Activated CD4-positive, alpha-beta T cell treated with anti-CD3 and anti-CD28 coated beads, Interleukin-2, amount 10 ng/mL, durations not matched to agents 24 days and 14 days (primary cell): ENCODE measurements at places on chromosomes 16 and 17.

- peak; percentile 81 for DNase-seq
Observed at GRCh38 chr16:30010844-30011713, at the start of gene DOC2A. Gene DOC2A, minus strand, starts transcription at chr16:30011027. Its CDS starts 805 bp downstream, at chr16:30010222.

DNA sequence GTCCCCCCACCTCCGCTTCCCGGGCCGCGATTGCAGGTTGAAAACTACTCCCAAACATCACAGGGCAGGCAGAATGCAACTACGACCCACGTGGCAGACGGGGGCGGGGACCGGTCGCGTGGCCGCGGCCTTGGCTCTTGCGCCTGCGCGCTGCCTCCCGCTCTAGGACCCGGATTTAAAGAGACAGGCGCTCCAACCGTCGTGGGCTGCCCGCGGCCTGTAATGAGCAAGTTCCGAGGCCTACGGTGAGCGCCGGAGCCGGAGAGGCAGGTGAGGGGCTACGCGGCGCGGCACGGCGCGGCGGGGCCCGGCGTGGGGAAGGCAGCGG lies at the start of gene LIG3:
Gene LIG3, plus strand, starts transcription at position 160 of the 328 bp plus-strand sequence. CDS start 2,494 bp downstream, outside the sequence.
- DNase-seq: peak; percentile 98

DNA sequence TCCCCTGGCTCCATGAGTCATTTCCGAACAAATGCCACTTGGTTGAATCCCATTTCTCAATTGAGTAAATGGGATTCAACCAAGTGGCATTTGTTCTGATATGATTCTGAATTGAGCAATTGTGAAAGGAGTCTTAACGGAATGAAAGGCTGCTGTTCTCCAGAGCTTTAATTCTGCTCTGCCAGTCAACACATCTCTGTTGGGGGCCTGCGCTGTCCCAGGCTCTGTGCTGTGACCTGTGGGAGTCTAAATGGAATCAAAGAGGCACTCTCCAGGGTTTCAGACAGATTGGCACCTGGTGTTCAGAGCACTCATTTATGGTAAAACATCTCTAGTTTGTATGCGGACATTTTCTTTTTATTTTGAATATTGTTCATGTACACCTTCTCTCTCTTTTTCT lies 126.2 kb downstream of the WSCD1 start:
- DNase-seq: no peak

GRCh38 chr17:35377706-35378105 lies 4.3 kb upstream of the SLFN11 start:
- DNase-seq: no peak

GRCh38 chr16:87345726-87346424 lies 28.7 kb upstream of the C16orf95 start:
- DNase-seq: no peak

DNA sequence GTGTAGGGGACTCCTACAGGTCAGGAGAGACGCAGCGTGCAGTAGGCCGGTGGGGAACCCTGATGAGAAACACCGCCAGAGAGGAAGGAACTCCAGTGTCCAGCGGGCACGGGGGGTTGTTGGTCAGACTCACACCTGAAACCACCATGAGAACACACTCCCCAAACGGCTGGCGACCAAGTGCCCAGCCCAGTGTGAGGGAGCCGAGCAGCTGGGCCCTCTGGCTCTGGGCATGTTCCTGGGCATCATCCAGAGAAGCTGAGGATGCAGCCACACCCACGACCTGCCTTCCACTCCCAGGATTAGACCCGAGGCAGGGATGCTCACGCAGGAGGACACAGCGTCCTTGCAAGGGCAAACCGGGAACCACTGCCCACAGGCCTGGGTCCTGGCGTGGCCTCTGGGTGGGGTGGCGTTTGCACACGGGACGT lies 108.3 kb upstream of the ZNF750 start:
- no peak for DNase-seq

- DNase-seq: no peak
Observed at GRCh38 chr17:57554826-57555635, 190.1 kb downstream of the CCDC182 start.
